Astrocyte of the cerebellum (primary cell): ENCODE measurements at places on chromosomes 3 and 15.
A peak's percentile ranks its signal among the peaks of the same experiment; 100 is the strongest.

GRCh38 chr3:81920816-81921215, 159.4 kb upstream of the GBE1 start:
- DNase-seq, result no peak

GRCh38 chr3:100155590-100155989, 41.3 kb upstream of the FILIP1L start:
- DNase-seq, result no peak

GRCh38 chr3:135056084-135056730, 261.1 kb downstream of the EPHB1 start:
- no peak for DNase-seq

GRCh38 chr3:60403866-60404265, 847.4 kb downstream of the FHIT start:
- no peak for DNase-seq

DNA sequence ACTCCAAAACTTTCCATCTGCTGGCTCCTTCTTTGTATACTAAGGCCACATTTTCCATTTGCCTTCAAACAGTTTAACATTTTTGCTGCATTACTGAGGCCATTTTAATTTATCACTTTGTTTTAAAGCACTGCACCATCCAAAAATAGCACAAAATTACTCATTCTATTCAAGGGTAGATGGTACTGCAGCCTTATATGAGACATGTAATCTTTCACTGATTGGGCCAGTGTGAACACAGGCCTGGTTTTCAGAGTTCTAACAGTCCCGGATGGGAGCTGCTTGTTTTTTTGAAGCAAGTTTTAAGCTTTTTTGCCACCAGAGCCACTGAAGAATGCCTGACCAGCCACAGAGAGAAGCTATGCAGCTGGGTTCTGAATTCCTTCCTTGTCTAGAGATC, 172.3 kb upstream of the TSC22D2 start:
- DNase-seq, result no peak

DNA sequence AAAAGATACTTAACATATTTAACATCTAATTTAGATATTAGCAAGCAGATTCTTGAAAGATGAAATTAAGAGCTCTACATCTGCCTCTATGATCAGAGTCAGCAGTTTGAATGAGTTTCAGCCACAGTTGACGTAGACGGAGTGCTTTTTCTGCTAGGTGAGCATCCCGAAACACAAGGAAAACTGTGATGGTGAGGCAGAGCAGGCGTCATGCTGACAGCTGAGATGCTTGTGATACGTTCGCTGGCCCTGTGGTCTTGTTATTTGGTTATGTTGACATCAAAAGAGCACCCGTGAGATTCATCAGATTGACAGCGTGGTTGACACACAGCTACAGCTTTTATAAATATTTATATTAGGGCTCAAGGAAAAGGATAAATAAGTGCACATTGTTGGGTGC, 19.6 kb upstream of the GOLGA8B start:
- DNase-seq, result no peak

- no peak for DNase-seq
Measured at GRCh38 chr3:194251891-194252560, 99.1 kb downstream of the CPN2 start.

- no peak for DNase-seq
Measured at GRCh38 chr3:182384221-182384620, 409.1 kb upstream of the ATP11B start.

DNA sequence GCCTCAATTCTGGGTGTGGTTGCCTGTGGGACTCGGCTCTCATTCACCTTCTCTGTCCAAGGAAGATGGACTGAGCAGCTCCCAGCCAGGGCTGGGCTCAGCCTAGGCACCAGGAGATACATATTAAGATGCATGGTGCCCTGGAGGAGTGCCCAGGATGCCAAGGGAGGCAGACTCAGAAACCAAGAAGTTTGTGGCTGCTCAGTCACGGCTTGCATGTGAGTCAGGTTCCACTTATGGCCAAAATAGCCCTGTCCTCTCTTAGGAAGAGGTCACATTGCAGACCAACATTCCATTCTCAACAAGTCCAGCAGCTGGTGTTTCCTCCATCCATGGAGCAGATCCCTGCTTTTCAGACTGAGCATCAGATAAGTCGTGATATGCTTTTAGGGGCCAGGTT, 21.8 kb downstream of the CDCP1 start:
- no peak for DNase-seq

GRCh38 chr3:47782446-47783308, 984 bp upstream of the SMARCC1 start:
- DNase-seq, result no peak

DNA sequence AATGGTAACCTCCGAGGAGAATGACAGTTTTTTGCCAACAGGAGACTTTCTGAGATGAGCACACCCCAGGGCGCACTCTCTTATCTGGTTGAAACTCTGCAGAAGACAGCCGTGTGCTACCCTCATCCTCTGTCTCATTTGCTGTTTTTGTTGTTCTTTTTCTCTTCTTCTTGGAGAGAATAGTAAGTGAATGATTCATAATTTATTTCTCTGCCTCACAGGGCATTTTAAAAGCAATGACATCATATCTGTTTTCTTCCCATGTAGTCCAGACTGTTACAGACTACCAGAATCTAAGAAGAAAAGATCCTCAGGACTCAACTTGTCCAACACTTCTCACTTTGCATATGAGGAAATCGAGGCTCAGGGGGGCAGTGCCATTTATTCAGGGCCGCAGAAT, 771.1 kb upstream of the GRM7 start:
- peak; percentile 11 for DNase-seq

- DNase-seq, result no peak
Measured at GRCh38 chr3:188076176-188076575, 77.8 kb upstream of the LPP start.

- DNase-seq, result no peak
Measured at GRCh38 chr3:186214670-186215069, 105.8 kb upstream of the ETV5 start.

GRCh38 chr15:74304431-74304830, 63.0 kb downstream of the CYP11A1 start:
- no peak for DNase-seq

DNA sequence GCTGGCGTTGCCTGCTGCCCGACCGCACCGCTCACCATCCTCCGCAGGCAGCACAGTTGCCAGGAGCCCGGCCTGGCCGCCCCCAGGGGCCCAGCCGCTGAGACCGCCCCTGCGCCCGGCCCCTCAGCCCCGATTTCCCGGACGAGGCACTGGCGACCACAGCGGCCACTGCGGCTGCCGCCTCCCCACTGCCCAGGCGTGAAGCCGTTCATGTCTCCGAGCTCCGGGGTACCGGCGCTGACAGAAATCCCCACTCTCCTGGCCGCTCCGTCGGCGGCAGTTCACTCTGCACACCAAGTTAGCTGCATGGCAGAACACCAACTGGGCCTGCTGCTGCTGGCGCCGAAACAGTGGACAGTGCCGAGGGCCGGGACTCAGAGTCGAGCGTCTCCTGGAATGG, 8.5 kb downstream of the SELENOT start:
- DNase-seq, result no peak

DNA sequence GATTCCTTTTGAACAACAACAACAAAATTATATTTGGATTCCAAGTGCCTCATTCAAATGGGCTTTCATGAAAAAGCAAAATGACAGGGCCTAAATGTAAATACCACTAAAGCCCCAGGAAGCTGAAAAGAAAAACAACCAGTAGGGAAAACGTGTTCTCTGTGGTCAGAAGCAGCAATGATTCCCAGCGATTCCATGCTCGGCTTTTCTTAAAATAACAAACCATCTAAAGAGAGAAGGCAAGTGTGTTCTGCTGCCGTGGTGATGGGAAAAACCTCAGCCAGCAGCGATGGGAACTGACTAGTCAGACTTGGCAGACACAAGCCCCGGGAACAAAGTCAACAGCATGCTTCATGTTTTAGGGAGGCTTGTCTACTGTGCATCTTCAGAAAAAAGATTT, 153.6 kb downstream of the TNIK start:
- DNase-seq, result peak; percentile 100
